ENCODE measurements at places on chromosomes 5 and 9.

- no peak for DNase-seq
Observed at GRCh38 chr5:35741126-35741716, 115.5 kb upstream of the IL7R start.

DNA sequence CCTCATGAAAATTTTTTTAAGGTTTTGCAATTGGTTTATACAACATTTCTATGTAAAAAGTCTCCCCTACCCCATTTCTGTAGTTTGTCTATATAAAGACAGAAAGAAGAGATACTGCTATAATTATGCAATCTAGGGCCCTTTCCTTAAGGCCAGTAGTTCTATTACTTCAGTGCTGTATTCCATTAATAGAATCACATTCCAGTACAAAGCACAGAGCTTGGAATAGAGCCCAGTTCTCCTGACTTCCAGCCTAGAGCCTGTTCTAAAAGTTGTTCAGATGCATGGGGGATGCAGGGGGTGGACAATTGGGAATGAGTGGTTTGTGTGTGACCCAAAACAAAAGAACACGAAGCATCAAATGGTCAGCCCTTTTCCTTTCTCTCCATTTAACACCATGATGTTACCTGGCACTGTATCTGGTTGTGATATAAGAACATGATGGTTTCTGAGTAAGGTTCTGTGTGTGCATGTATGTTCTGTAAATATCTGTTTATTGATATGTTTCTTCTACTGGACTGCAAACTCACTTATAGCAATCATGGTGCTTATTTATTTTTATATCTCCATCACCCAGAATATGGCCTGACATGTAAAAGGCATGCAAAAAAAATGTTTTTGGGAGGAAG is 8.2 kb upstream of the GRAMD2B start:
- DNase-seq: no peak

DNA sequence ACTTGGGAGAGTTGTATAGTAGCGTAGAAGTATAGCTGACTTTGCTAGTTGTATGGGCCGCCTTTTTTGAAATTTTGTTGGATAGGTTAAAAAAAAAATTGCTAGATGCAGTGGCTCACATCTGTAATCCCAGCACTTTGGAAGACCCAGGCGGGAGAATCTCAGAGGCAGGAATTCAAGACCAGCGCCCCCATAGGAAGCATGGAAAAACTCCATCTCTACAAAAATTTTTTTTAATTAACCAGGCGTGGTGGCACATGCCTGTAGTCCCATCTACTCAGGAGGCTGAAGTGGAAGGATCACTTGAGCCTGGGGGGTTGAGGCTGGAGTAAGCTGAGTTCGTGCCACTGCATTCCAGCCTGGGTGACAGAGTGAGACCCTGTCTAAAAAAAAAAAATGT is 59.2 kb downstream of the SMC5 start:
- DNase-seq: no peak

- no peak for DNase-seq
Observed at GRCh38 chr9:121700165-121700831, 48.9 kb downstream of the DAB2IP start.

DNA sequence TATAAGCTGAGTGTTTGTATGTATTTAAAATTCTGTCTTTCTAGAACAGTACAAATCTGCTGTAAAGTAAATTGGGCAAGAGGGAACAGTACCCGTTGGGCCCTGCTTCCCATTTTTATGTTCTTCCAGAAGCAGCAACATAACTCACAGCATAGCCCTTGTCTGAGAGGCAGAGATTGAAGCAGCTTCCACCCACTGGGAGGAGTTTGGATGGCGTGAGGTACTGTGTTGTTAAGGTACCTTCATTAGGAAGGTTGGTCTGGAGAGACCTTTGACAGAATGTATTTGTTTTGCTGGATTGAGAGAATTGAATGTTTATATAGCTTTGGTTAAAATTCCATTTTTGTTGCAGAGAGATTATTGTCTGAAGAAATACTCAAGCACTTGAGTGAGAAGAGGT is 24.8 kb downstream of the RAI14 start:
- DNase-seq: no peak

- no peak for DNase-seq
Observed at GRCh38 chr9:130987054-130987453, 21.9 kb upstream of the LAMC3 start.

GRCh38 chr5:36378551-36378950 is 76.8 kb upstream of the RANBP3L start:
- DNase-seq: no peak

GRCh38 chr5:170137694-170138214 is 32.1 kb downstream of the FOXI1 start:
- DNase-seq: no peak

DNA sequence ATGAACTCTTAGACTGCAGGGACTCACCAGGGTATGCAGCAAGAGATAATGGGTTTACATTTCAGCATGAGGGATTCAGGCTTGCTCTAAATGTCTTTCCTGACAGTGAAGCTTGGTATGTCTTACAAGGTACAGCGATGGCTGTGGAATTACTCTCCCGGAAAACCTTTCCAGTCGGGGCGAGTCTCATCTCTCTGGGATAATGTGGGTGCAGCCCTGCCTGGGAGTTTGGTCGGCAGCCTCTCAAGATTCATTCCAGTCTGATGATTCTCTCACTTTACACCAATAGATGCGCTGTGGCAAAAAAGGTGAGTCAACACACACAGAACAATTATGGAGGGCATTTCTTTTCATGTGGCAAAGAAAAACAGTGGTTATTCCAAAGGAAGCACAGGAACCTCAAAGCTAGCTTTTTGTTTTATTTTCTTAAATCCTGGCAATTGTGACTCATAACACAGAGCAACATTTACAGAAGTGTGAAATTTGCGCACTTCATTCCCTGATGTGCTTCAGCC is 190.3 kb downstream of the DCP2 start:
- DNase-seq: no peak

GRCh38 chr9:89137542-89138462 is 40.8 kb downstream of the SHC3 start:
- DNase-seq: no peak

DNA sequence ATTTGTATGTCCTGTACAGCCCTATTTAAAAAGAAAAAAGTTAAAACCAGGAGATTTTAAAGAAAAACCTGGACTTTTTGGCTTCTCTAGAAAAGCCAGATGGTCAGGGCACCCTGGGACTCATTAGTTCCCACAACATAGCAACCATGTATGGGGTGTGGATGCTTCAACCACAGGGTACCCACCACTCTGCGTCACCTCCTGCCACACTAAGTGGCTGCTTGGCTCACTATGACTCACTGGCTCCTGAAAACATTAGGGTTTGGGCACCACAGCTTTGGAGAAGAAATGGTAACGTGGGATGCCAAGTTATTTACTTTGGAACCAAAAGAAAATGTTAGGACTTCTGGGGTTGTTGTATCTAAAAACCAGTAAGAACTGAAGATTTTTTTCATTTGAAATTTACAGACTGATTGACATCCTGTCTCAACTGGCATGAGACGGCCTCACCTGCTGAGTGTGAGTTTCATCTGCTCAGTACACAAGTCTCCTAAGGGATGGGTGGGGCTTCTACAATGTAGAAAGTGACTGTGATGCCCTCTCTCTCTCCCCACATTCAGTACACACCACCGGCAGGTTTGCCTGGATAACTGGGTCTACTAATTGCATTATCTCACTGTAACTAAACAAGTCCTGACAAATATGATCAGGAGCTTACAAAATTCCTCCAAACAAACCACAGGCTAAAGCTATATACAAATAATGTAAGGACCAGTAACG is 103.9 kb downstream of the ESM1 start:
- no peak for DNase-seq

GRCh38 chr5:119362714-119363113 is 6.9 kb downstream of the TNFAIP8 start:
- no peak for DNase-seq

DNA sequence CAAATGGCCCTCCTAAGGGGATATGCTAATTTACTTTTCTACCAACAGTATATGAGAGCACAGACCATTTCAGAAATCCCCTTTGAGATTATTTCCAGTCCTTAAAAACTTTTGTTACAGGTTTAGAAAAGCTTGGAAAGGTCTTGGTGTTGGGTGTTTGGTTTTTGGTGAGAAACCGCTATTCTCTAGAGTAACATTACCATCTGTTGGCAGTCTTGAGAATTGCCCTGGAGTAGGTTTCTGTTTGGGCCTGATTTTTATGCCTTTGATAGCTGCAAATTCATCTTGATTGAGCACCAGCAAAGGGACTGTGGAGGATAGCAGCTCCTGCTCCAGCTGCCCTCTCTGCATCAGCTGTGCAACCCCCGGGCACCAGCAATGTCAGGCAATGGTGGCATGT is 8.0 kb downstream of the NUDT2 start:
- no peak for DNase-seq

DNA sequence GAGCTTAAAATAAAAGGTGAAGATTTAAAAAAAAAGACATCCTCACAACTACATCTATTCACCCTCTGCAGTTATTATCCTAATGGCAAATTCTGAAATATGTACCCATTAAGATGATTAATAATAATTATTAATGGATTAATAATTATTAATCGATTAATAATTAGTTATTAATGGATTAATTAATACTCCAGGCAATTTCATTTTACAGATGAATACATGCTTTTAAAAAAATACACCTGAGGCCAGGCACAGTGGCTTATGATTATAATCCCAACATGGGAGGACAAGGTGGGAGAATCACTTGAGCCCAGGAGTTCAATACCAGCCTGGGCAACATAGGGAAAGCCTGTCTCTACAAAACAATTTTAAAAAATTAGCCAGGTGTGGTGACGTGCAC is 182.4 kb downstream of the ARRDC3 start:
- no peak for DNase-seq

GRCh38 chr5:139640421-139641115 is 7.6 kb upstream of the CXXC5 start:
- DNase-seq: no peak

- DNase-seq: no peak
Observed at GRCh38 chr9:89154651-89155336, 23.8 kb downstream of the SHC3 start.

- DNase-seq: no peak
Observed at GRCh38 chr9:107465467-107466451, 23.8 kb downstream of the KLF4 start.

DNA sequence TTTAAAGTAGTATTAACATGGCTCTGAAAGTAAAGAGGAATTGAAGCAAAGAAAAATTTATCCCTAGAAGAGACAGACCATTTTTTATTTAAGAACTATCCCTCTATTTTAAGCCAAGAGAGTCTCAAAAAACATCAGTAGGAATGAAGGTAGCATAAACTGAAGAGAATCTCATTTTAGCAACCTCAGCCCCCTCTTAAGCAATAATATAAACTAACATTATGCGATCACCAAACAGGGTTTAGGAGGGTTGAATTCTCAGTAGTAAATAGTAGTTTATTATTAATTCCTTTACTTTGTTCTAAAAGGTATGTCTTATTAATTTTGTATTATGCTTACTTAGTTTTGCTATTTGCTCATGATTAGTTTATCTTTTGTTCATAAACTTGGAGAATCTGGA is 287.4 kb downstream of the CDK5RAP2 start:
- DNase-seq: no peak

GRCh38 chr5:116506488-116506887 is 68.1 kb downstream of the SEMA6A start:
- DNase-seq: no peak

- DNase-seq: peak; percentile 20
Observed at GRCh38 chr5:140549237-140550144, 2.0 kb downstream of the EIF4EBP3 start.

- DNase-seq: no peak
Observed at GRCh38 chr5:9681706-9682105, 51.6 kb upstream of the TAS2R1 start.

DNA sequence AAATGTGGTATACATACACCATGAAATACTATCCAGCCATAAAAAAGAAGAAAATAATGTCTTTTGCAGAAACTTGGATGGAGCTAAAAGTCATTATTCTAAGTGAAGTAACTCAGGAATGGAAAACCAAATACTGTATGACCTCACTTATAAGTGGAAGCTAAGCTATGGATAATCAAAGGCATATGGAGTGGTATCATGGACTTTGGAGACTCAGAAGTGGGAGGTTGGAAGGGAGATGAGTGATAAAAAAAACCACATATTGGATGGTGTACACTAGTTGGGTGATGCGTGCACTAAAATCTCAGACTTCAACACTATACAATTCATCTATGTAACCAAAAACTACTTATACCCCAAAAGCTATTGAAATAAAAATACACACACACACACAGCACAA is 24.5 kb downstream of the ADAMTS12 start:
- no peak for DNase-seq

- DNase-seq: no peak
Observed at GRCh38 chr9:4030751-4031150, 269.1 kb downstream of the GLIS3 start.

DNA sequence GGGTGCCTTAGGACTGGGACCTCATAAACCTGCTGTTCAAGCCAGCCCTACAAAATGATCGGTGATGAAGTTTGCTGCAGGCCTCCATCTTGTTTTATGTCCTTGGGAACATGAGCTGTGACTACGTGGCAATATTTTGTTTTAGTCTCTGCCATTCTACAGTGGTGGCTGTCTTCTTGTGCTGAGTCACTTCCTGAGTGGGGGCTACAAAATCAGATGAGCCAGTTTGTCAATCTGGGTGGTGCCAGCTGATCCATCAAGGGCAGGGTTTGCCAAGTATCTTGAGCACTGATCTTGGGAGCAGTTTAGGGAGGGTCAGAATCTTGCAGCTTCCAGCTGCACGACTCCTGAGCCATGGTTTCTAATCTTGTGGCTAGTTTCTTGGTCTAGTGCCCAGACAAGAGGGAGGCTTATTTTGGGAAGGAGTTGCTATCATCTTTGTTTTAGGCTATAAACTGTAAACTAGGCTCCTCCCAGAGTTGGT is 94.7 kb downstream of the YTHDC2 start:
- DNase-seq: no peak

- no peak for DNase-seq
Observed at GRCh38 chr9:129084087-129084486, 3.2 kb downstream of the DOLPP1 start.

- no peak for DNase-seq
Observed at GRCh38 chr5:34545626-34546025, 110.5 kb upstream of the RAI14 start.

All from GDM1 (cell line).